ENCODE measurements at places on chromosomes 5 and 9. TPM values are rescaled to one million over a fixed set of nuclear protein-coding genes. Genes with fewer than 3 reads are reported as not detected.

Gene PCDHA1
- not detected for total RNA-seq

GRCh38 chr5:56422076-56422762, 189.1 kb upstream of the ANKRD55 start:
- DNase-seq: no peak

DNA sequence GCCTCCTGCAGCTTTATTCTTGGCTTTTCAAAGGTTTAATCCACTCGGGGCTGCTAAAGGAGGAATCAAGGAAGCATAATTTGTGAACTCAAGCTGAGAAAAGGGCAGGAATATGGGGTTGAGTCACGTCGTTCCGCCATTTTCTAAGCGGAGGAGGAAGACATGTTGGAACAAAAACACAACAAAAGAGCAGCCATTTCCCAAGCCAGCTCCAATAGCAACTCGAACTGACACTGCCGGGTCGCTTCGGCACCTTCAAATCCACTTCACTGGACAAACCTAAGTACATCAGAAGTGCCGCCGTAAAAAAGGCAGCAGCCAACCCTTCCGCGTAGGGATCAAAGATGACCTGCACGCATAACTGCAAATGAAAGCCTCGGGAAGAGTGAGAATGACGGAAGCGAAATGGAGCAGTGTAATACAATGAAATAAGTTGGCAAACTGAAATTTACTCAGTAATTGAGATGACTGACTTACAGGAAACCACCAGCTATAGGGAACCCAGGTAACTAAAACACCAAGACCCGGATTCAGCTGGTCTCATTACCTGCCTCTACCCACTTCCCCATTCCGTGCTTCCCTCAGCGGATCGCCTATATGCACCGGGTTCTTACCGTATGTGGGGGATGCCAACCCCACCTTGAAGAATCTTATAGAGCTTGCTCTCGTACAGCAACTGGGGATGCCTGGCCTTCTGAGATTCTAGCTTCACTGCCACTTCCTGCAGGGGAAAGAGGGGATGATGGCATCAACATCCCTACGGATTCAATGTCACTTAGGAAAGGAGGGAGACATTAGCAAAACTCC, 1.6 kb downstream of the CSNK1A1 start:
- no peak for DNase-seq

DNA sequence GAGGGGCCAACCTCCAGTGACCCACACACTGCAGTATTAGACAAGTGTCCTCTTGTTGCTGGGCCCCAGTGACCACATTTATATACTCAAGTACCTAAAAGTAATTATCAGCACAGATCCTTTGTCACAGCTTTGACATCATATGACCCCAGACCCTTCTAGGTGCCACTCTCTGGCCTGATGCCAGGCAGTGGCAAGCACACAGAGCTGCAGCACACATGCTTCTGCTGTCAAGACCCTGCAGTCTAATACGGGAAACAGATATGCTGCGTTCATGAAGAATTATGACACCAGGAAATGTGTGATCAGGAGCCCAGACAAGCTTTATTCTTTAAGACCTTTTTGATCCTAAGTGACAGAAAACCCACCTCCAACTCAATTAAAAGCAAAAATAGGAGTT, 63.8 kb upstream of the AFAP1L1 start:
- no peak for DNase-seq

DNA sequence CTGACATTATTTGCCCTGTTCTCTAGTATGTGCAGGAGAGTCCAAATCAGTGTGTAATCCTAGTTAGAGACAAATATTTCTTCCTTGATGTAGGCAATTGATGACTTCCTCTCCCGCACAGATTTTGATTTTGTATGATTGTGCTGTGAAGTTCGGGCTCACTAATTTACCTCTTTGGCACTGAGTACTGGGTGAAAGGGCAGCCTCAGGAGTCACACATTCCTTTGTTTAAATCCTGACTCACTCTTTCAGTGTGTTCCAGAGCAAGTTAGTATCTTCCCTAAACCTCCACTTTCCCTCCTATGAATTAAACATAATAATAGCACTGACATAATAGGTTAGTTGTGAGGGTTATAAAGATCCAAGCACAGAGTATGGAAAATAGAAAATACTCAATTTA, 269.7 kb downstream of the ISL1 start:
- no peak for DNase-seq

GRCh38 chr5:7437836-7438235, 41.9 kb downstream of the ADCY2 start:
- no peak for DNase-seq

Gene SLC6A7
- total RNA-seq: not detected

GRCh38 chr5:107855171-107855570, 184.4 kb upstream of the EFNA5 start:
- DNase-seq: no peak

- DNase-seq: no peak
Observed at GRCh38 chr9:92066168-92066567, 49.0 kb downstream of the SPTLC1 start.

GRCh38 chr5:151651997-151652645, 34.6 kb downstream of the SPARC start:
- peak; percentile 82 for DNase-seq

DNA sequence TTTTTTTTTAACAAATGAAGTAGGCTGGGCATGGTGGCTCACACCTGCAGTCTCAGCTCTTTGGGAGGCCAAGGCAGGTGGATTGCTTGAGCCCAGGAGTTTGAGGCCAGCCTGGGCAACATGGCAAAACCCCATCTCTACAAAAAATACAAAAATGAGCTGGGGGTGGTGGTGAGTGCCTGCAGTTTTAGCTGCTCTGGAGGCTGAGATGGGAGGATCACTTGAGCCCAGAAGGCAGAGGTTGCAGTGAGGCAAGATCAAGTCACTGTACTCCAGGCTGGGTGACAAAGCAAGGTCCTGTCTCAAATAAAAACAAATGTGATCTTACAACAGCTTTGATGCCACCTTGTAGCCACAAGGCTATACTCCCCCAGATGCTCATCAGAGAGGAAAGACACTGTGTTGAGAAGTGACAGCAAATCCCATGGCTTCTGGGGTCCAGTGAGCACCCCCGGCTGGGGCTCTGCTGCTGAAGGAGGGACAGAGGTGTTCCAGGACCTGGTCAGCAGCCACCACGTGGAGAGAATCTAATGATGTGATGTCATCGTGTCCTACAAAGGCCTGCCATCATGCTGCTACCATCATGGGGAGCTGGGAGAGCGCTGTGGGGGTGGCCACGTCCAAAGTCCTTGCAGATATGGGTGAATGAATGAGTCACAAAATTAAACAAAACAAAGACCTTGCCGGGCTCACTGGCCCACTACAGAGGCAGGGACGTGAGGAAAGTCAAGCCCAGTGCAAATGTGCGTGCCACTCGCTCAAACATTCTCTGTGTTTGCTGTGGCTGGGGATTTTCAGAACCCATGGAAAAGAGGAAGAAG, 60.7 kb downstream of the PRRT1B start:
- DNase-seq: no peak

Gene COL27A1
- total RNA-seq: 2.3 TPM

Gene SPATA31C1
- not detected for total RNA-seq

- no peak for DNase-seq
Observed at GRCh38 chr9:20358207-20358606, 264.1 kb downstream of the MLLT3 start.

- no peak for DNase-seq
Observed at GRCh38 chr5:165130656-165131055, 1625.2 kb downstream of the MAT2B start.

GRCh38 chr9:69549310-69550202, 122.6 kb downstream of the APBA1 start:
- DNase-seq: no peak
